Right atrium auricular region (tissue), 2 donors: ENCODE measurements at places on chromosomes 1 and 21. TPM values are rescaled to one million over a fixed set of nuclear protein-coding genes. Genes with fewer than 3 reads are reported as not detected.

Gene COL9A2
- total RNA-seq = 0.59 TPM

DNA sequence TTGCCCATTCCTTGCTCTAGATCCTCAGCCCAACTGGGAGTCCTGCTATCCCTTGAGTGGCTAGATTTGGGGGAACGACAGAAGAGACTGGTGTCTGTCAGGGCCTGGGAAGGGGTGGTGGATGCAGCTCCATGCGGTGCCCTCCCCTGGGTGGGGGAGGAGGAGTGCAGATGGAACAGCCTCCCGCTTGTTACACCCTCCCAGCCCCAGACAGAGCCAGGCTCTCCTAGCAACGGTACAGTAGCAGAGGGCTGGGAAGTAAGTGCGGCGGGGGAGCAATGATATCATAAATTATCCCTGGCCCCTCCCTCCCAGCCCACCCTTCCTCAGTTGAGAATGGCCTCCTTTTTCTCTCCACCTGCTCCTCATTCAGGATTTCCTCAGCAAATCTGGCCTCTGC, 37.2 kb downstream of the RHBG start:
- no peak for DNase-seq

DNA sequence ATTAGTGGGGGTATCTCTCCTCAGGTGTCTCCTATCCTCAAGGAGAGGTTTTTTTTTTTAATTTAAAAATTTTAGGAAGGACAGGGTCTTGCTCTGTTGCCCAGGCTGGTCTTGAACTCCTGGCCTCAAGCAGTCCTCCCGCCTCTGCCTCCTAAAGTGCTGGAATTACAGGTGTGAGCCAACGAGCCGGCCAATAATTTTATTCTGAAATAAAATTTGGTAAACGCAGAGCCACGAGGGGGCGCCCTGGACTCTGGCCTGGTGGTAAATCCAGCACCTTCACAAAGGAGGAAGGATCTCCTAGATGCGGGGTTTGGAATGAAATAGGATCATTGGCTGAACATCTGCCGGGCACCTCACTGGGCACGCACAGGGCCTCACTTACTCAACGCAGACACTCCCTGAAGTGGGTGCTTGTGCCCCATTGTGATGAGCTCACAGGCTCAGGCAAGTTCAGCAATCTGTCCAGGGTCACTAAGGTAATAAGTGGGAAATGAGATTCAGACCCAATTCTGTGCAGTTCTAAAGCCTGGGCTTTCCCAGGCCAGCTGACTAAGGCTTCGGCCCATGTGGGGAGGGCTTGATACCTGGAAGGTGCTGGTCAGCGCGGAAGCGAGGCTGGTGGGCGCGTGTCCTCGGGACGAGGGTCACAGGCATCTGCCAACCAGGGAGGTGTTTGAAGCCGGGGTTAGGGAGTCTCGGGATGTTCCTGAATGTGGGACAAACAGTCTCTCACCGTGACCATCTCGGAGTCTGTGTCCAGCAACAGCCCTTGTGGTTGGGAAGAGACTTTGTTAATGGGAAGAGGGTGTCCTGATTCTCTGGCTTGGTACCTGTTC, 32.7 kb upstream of the ETV3 start:
- DNase-seq = no peak

DNA sequence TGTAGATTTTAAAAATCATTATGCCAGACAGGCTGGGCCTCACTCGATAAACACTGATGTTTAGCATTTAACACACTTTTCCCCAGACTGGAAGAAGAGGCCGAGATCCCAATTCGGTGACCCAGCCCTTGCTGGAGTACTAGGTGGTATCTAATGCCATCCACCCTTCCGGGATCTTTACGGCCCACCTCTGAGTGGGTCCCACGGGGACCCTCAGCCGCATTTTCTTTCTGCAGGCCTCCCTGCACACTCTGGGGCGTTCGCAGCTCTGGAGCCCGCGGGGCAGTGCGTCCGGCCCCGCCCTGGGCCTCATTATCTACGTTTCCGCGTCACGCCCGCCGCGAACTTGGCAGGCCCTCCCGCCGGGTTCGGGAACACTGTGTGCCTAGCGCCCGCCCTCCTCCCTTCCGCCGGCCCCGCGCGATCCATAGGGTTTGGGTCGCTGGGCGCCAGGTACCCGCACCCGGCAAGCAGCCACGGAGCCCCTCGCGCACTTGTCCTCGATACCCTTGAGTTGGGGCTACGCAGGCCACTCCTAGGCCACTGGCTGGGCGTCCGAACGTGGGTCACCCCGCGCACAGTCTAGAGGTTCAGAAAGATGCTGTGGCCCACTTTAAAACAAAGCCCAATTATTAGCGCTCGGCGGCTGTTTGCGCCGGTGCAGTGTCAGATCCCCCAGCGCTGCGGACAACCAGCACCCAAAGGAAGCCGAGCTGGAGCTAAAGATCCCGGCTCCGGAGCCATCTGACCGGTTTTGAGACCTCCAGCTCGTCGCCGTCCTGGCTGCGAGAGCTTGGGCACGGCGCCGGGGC, 950 bp upstream of the EVA1C start:
- peak; percentile 96 for DNase-seq
